ENCODE measurements at places on chromosomes 1 and 21.

DNA sequence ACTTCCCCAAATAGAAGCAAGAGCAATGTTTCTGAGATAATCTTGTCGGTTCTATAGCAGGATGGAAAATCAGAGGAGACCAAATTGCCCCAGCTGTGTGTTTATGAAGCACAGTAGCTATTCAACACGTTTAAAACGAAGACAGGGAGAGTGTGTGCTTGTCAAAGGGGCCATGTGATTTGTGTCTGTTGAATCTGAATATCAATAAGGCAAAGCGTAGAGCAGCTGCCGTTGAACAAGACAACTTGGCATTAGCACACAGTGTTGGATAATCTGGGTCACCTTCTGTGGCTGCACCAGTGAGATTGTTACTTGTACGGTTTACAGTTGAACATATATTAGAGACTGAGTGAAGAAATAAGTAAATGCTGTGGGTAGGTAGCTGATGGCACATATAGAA lies 1.0 kb downstream of the CRB1 start:
- no peak for DNase-seq

GRCh38 chr1:24801176-24801575 lies 55.9 kb downstream of the CLIC4 start:
- no peak for DNase-seq

DNA sequence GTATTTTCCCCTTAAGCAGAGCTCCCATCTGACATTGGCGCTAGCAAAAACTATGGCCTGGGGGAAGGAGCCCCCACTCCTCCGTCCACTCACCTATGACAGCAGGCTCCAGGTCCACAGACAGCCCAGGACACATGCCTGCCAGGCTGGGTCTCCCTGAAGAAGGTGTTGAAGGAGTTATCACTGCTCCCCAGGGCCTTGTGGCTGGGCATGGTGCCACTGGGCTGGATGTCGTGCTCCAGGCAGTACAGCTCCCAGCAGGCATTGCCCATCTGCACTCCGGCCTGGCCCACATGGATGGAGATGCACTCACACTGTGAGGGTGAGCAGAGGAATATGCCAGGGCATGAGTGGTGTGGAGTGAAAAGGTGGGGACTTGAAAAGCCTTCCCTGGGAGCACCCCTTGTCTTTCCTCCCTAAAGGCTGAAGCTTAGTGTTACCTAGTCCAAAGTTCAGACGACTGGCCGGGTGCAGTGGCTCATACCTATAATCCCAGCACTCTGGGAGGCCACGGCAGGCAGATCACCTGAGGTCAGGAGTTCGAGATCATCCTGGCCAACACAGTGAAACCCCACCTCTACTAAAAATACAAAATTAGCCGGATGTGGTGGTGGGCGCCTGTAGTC lies 30.0 kb downstream of the RABIF start:
- no peak for DNase-seq

DNA sequence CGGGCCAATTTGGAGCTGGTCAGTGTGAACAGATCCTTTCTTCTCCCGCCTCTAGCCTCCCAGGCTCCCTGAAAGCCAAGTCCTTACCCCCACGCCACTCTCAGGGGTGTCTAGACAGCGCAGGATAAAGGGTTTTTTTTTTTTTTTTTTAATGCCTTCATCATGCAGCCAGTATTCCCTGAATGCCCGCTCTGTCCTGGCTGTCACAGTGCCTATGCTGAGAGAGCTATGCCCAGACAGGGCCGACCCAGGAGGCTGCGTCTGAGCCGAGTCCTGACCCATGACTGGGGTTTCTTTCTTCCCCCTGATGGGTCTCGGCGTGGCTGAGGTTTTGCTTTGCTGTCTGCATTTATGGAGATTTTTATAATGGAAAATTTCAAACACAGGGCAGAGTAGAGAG lies 18.3 kb downstream of the SPSB1 start:
- DNase-seq = no peak

DNA sequence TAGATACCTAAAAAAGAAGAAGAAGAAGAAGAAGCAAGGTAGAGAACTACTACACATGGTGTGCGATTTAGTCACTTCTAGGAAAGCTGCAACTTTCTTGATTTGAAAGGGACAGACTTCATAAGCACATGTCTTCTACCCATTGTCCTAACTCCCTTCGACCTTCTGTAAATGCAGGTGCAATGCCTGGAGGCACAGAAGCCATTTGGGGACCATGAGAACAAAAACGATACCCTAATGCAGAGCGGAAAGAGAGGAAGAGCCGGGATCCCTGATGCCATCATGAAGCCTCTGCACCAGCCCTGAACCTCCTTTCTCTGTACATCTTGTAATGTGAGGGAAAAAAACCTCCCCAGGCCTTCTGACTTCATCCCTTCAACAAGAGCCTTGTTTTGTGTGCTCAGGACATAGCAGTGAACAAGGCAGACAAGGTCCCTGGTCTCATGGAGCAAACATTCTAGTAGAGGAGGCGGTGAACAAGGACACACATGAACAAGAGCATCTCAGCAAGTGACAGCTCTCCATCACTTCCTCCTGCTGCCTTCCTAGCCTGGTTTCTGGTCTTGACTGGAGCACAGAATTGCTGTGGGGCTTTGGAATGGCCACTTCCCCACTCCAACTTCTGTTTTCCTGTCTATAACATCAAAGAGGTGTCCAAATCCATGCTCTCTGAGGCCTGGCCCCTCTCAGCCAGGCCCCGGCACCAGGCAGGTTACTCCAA lies 5.5 kb upstream of the LAPTM5 start:
- no peak for DNase-seq

Measured in RPMI8226 (cell line).